ENCODE measurements at places on chromosomes 3 and 15.

DNA sequence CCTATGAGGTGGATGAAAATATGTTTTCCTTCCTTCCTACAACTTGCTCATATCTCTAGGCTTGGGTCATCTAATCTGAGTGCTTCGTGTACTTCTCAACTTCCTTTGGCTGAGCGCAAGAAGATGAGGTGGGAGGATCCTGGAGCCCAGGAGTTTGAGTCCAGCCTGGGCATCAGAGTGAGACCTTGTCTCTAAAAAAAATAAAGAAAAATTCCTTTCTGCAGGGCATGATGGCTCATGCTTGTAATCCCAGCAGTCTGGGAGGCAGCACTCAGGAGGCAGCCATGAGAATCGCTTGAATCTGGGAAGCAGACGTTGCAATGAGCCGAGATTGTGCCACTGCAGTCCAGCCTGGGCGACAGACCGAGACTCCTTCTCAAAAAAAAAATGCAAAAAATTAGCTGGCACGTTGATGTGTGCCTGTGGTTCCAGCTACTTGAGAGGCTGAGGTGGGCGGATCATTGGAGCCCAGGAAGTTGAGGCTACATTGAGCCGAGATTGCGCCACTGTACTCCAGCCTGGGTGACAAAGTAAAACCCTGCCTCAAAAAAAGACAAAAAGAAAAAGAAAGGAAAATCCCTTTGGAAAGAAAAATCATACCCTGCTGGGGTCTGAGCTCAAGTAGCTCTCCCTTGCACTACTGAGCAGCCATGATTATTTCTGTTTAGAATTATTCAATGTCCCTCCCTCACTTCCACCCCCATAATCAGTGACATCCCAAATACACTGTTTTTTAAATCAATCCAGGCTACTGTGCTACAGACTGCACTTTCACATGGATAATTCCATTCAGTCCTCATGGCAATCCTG, 28.0 kb upstream of the RAB11A start:
- DNase-seq, result no peak

DNA sequence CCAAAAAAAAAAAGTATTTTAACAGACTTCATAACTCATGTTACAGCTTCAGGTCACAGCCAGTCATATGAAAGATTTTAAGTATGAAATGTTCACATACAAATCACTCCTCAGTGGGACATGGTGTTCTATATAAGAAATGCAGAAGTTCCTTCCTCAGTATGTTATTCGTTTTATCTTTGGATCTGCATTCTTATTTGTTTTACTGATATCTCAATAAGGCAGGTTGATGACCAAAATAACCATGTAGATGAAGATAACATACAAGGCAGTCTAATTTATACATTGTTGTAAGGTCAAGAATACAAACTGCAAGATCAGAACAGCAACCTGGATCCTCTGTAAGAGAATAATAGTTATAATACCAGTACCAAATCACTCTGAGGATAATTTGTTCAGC, 75.6 kb downstream of the CHAC1 start:
- no peak for DNase-seq

- no peak for DNase-seq
Observed at GRCh38 chr15:33844186-33844585, 124.1 kb upstream of the CHRM5 start.

GRCh38 chr3:68515237-68515636, 417.1 kb downstream of the TAFA4 start:
- DNase-seq, result no peak

- no peak for DNase-seq
Observed at GRCh38 chr3:185328324-185329004, 34.5 kb upstream of the MAP3K13 start.

- no peak for DNase-seq
Observed at GRCh38 chr3:87793337-87793877, 265.4 kb downstream of the CGGBP1 start.

- no peak for DNase-seq
Observed at GRCh38 chr15:79248183-79248582, 34.3 kb upstream of the ANKRD34C start.

GRCh38 chr3:39724233-39724846, 85.1 kb upstream of the MYRIP start:
- DNase-seq, result no peak

GRCh38 chr3:130514681-130515080, 2.3 kb upstream of the COL6A6 start:
- no peak for DNase-seq

All from stimulated activated CD8-positive, alpha-beta memory T cell treated with anti-CD3 and anti-CD28 coated beads, Interleukin-7, amount 100 ng/mL, for 48 hours (primary cell).